ENCODE measurements at places on chromosomes 1 and 21.
A peak's percentile ranks its signal among the peaks of the same experiment; 100 is the strongest.

GRCh38 chr1:92488416-92488815, 1.7 kb upstream of the GFI1 start:
- no peak for DNase-seq

DNA sequence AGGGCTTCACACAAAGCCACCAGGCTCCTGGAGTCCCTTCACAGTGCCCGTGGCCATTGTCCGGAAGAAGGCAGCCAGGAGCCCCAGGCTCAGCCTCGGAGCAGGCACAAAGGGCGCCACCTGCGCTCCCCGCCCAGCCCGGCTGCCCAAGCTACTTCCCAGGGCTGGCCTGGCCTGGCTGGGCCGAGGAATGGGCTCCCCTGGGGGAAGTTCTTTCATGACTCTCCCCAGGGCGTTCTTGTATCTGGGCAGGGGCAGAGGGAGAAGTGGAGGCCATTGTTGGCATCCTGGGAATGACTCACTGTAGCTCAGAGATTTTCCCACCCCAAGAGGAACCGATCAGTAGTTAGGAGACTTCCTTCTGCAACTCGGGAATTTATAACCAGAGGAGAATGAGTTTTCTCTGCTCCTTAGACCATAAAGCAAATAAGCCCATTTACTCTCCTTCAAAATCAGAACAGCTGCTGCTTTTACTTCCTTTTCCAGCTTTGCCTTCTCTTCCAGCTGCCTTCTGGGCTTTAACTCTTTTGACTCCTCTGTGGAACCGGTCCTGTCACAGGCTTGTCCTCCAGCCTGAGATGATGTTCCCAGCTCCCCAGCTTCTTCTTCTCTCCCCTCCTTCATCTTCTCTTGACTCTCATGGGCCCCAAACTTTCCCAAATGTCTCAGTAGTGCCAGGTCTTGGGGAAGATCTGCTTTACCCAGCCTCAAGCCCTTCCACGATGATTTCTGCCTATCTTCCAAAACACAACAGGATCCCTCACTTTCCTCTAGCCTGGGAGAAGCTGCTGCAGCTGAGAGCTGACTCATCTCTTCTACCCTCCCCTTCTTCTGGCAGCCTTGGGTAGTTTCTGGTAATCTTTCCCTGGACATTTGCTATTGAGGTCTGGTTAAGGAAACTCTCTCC, 118.7 kb upstream of the CD34 start:
- no peak for DNase-seq

GRCh38 chr1:22447621-22448111, 4.0 kb upstream of the ZBTB40 start:
- DNase-seq: no peak

GRCh38 chr1:183165456-183165855, 20.6 kb upstream of the LAMC2 start:
- DNase-seq: no peak

GRCh38 chr1:191609305-191609704, 549.0 kb upstream of the RGS18 start:
- no peak for DNase-seq

GRCh38 chr1:198678301-198678836, 39.5 kb downstream of the PTPRC start:
- peak; percentile 84 for DNase-seq

DNA sequence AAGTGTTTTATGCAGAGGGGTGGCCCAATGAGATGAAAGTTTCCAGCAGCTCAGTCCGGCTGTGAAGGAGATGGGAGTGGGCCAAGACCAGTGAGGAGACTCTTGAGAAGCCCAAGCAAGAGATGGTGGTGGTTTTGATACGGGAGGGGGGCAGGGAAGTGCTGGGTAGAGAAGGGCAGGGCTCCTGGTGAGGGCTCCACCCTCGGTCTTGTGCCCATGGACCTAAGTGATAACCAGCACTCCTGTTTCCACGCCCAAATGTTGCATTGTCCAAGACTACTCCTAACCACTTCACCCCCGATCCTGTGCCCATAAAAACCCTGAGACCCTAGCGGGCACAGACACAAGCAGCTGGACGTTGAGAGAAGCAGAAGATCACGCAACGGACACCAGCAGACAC, 140.9 kb downstream of the MIS18A start:
- no peak for DNase-seq

GRCh38 chr1:237539055-237539454, 351.7 kb downstream of the ZP4 start:
- DNase-seq: no peak

GRCh38 chr1:118077331-118078045, 107.5 kb downstream of the SPAG17 start:
- DNase-seq: no peak

DNA sequence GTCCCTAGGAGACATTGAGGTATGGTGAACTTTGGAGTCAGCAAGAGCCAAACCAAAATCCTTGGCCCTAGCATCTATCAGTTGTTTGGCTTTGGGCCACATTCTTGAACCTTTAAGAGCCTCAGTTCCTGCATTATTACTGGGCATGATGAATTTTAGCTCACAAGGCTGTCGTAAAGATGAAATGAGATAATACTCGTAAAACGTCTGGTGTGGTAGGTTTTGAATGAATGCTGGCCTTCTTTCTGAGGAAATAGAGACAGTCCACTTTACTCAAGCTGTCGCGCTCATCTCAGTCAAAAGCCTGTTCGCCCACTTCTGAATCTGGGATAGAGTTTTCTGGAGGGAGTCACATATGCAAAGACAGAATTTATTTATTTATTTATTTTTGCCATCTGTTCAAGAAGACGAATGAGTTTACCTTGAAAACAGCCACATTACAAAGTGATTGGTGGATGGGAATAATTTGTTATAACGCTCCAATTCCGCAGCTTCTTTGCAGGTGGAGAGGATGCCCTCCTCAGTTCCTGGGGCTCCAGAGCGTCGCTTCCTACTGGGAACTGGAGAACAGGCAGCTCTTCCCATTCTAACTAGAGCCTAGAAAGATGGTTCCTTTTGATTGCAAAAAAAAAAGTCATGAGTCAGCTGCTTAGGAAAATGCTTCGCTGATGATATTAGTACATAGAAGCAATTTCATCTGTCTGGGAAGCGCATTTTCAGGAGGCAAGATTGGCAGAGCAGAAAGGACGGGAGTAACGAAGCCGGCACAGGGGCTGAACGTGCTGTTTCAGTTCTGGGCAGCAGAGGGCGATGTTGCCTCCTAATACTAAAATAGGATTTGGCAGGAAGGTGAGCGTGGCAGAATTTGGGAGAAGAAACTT, 49.9 kb upstream of the CYP2J2 start:
- DNase-seq: peak; percentile 21

DNA sequence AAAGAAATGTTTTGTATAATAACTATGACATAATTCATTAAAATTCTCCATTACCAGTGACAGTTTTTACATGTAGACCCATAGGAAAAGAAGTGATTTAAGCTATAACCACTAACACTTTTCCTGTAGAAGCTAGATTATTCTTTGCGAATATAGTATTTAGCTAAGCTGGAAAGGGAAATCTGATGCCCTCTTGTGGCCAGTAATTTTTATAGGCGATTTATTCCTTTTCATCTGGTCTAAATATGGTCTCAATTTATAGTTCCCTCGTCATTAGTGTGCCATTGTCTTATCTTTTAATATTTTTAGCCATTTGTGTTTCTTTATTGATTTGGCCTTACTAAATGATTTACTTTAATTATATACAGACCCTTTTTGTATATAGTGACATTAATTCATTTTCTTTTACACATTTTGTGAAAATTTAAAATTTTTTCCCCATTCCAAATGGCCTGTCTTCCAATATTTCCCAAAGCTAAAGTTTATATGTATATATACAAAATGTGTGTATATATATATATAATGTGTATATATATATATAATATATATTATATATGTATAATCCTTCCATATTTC, 26.7 kb downstream of the BTG3 start:
- peak; percentile 58 for DNase-seq

GRCh38 chr1:82177192-82177591, 376.5 kb downstream of the ADGRL2 start:
- no peak for DNase-seq

GRCh38 chr1:97505816-97506215, 415.0 kb downstream of the DPYD start:
- DNase-seq: no peak

Measured in CD4-positive, alpha-beta T cell treated with Interleukin-12 subunit alpha and Interleukin-12 subunit beta, for 1 hour (primary cell).